Suprapubic skin (tissue), 4 donors: ENCODE measurements at places on chromosomes 16 and 17.

GRCh38 chr17:419073-419735, 66.6 kb upstream of the RPH3AL start:
- no peak for DNase-seq

GRCh38 chr16:77467821-77468335, 33.0 kb upstream of the ADAMTS18 start:
- no peak for DNase-seq

GRCh38 chr17:1518410-1518809, 2.0 kb upstream of the INPP5K start:
- no peak for DNase-seq

DNA sequence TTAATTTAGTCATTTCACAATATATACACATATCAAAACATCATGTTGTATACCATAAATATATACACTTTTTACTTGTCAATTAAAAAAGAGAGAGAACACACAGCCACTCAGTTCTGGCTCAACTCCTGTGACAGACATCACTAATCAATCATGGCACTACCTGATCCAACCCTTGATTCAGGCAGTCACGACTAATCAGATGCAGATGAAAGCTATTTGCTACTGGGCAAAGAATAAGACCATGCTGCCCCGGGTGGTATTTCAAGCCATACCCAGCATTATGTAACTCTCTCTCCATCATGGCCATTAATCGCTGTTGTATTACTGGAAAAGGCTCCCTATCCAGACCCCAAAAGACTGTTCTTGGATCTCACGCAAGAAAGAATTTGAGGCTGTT, 345.7 kb downstream of the HAPSTR1 start:
- DNase-seq: no peak

DNA sequence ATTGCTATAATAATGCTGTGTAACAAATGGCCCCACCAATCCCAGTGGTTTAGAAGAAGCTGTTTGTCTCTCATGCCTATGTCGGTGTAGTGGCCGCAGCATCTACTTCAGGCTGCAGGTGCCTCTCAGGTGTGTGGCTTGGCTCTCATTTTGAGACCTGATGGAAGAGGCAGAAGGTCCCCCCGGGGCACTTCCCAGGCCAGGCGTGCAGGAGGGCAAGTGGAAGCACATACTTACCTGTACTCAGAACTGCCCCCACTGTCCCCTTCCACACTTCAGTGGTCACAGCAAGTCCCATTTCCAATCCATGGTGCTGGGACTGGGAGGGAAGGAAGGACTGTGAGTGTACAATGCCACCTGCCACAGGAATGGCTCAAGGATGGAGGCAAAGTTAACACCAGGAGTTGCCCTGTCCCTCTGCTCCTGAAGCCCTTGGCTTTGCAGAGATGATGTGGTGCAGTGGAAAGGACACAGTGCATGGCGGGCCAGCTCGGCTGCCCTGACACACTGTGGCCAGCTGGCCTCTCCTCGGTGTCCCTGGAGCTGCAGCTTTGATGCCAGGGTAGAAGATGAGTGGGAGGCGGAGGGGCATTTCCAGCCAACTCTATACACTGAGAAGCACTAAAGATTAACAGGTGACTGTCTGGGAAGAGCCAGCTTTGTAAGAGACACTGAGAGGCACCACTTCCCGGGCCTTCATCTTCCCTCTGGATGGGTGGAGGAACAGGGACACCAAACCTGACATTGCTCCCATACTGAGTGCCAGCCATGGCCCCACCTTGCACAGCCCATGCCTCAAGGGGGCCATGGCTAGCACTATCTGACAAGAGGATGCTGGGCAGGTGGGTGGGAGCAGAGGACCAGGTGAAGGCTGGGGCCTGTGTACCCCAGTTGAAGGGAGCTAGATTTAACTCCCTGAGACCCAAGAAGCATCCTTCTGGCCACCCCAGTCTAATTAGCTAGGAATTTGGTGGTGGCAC, 105.9 kb downstream of the METRNL start:
- no peak for DNase-seq

DNA sequence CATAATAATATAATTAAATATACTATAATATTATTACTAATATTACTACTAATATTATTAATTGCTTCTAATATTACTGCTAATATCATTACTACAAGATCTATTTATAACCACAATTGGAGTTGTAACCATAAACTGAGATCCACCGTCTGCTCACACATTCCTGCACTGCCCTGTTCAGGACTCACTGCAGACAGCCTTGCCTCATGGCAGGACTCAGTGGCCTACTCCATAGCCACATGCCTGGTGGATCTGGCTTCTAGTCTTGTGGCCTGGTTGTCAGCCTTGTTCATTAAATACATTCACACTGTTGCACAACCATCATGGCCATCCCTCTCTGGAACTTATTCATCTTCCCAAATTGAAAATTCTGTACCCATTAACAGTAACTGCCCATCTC, 48.0 kb downstream of the SRL start:
- DNase-seq: no peak

DNA sequence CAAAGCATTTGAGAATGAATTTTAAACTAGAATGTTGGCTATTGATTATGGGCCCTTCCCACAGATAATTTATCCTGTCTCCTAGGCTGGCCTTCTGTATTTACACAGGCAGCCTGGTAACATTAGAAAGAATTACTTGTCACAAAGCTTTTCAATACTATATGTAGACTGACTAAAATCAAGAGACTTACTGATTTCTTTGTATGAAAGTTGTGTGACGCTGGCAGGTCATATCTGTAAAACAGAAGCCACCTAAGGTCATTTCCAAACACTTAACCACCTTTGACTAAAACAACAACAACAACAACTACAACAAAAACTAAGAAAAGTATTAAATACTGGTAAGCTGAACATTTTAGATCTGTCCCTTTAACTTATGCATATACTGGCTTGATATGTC, 329.0 kb upstream of the TBX2 start:
- no peak for DNase-seq

DNA sequence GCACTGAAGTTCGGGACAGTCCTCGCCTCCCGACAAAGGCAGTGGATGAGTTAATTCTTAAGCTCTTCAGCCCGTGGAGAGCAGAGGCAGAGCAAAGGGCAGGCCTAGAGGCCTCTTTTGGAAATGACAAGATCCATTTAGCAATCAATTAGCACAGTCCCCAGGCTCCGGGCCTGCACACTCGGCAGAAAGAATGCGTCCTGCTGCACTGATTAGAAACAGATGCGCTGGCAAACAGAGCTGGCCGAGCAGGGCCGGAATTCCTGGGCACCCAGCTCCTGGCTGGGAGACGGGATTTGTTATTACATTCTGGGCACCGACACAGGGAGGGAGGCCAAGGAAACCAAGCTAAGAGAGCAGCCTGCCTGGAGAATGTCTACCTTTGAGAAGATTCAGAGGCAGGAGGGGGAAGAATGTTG, 162.9 kb downstream of the COPRS start:
- DNase-seq: peak; percentile 90

GRCh38 chr16:8867216-8867931, 1.4 kb downstream of the CARHSP1 start:
- DNase-seq: peak; percentile 82

- no peak for DNase-seq
Measured at GRCh38 chr17:80742091-80742490, 197.5 kb downstream of the RPTOR start.

- peak; percentile 90 for DNase-seq
Measured at GRCh38 chr16:30805370-30806169, 18.6 kb upstream of the ZNF629 start.

DNA sequence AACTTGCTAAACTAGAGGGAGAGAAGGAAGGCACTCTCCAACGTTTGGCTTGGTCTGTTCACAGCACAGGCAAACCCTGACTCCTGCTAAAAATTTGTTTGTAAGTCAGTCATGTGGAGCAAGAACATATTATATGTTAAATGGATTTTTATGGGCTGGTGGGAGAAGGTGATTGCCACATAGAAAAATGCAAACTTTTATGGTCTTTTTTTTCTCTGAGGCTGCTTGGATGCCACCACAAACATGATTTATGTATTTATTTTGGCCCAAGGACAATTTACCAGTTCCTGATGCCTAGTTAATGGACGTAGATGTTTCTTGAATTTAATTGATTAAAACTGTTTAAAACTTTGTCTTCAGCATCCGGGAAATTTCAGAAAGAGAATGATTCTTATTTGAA, 274.2 kb upstream of the MYOCD start:
- DNase-seq: no peak

GRCh38 chr17:6085812-6086211, 15.6 kb downstream of the WSCD1 start:
- DNase-seq: no peak

GRCh38 chr17:31888124-31888523, 13.4 kb downstream of the UTP6 start:
- no peak for DNase-seq

DNA sequence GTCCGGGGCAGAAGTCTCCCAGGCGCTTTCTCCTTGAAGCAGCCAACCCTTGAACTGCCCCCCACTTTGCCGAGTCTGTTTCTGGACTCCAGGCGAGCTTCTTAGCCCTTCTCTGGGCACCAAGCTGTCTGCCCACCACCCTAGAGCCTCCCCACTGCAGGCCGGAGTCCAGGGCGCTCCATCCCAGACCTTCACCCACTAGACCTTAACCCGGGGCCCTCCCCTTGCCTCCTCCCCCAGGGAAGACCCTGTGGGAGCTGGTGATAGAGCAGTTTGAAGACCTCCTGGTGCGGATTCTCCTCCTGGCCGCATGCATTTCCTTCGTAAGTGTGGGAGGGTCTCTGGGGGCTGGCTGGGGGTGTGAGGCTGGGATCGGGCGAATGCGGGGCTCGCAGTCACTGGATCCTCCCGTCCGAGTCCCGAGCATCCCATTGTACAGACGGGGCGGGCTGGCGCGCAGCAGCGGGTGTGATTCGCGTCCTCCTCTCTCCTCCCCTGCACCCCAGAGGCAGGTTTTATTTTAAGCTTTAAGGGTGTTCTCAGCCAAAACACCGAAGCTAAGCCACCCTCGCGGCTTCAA, 1.1 kb downstream of the ATP2A1 start:
- no peak for DNase-seq

DNA sequence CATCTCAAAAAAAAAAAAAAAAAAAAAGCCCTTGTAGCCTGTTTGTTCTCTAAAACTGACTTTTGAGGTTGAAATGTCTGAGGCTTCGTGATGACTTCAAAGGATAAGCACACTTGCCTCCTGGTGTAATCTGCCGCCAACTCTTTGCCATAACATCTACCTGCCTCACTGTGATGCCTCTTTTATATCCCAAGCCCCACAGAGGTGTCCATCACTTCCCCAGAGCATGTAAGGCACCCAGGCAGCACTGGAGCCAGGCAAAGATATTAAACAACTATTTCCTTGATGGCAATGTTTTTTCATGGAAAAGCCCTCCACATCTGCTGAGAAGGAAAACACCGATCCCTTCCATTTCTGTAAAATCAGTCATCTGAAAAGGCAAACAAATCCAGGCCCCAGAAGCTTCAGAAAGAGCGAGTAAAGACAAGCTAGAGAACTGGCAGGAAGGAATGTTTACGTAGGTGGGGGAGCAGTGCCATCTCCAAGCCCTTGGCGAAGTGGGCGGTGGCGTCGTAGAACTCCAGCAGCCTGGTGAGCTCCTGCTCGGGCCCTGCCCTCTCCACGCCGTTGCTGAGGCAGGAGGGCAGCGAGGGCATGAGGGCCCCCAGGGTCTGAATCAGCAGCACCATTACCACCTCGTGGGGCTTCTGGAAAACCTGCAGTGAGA, 28.6 kb downstream of the COG7 start:
- no peak for DNase-seq

DNA sequence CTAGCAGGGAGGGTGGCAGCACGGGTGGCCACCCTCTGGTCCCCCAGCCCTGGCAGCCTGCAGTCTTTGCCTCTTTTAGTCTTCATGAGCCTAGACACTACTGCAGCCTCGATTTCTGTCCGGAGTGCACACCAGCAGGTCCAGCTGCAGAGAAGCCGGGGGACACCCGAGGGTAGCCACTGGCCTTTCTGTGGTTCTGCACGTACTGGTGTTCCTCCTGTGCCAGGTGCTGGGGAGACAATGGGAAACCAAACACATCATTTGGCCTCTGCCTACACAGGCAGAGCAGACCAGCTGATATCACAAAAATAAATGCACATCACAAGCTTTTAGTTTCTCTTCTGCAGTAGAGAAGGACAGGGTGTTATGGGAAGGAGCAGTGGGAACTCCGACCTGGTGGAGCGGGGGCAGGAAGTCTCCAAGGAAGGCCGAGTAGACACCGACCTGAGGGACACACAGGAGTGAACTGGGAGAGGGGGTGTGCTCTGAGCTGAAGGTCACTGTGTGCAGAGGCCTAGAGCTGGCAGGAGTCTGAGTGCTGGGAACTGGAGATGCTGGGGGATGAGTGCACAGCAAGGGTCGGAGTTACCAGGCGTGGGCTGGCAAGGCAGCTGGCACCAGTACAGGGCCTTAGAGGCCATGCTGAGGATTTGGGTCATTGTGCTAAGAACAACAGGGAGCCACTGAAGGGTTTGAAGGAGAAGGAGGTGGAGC, 23.1 kb downstream of the GPT2 start:
- DNase-seq: no peak

GRCh38 chr16:318628-319027, 33.9 kb downstream of the AXIN1 start:
- DNase-seq: no peak

- no peak for DNase-seq
Measured at GRCh38 chr17:66686601-66687000, 148.3 kb upstream of the CACNG5 start.
